ENCODE measurements at places on chromosomes 1 and 21.

DNA sequence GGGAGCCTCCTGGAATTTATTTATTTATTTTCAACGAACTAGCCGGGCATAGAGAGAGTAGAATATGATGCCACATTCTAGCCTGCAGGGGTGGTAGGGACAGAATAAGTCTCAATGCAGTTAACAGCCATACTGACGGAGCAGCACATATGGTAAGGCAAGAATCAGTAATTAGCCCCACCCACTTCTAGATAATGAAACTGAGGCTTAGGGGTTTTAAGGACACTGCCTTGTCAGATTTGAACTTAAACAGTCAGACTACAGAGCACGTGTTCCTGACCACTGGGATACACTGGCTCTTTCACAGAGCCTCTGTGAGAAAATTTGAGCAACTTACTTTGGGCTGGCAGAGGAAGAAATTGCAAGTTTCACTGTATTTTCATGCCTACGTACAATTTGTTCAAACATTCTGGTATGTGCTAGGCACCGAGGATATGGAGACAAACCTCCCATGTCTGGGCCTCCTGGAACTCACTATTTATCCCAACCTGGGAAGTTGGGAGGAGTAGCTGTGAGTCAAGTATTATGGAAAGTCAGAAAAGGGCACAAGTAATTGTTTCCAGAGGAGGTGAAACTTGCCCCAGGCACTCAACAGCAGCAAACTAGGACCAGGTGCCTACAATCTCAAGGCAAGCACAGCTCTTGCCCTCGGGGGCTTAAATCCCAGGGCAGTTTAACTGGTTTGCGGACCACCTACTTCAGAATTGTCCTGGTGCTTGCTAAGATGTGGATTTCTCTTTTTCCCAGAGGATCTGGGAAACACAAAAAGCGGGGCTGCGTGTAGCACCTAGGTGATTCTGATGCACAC is 1.6 kb upstream of the CLIC4 start:
- DNase-seq = no peak

DNA sequence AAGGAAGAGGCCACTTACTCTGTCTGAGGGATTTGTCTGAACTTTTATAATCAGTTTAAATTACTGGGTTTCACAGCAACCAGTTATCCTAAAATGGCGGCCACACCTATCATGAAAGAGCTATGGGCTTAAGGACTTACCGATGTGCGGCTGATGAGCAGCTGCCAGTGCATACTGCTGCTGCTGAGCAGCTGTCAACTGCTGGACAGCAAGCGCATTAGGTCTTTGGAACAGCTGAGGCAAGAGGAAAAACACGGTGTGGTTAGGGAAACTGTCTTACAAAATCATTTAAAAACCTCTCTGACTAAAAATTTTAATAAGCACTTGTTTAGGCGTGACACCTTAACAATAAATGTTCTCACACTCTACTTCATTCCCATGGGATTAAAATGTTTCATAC is 72.6 kb upstream of the SDC3 start:
- no peak for DNase-seq

DNA sequence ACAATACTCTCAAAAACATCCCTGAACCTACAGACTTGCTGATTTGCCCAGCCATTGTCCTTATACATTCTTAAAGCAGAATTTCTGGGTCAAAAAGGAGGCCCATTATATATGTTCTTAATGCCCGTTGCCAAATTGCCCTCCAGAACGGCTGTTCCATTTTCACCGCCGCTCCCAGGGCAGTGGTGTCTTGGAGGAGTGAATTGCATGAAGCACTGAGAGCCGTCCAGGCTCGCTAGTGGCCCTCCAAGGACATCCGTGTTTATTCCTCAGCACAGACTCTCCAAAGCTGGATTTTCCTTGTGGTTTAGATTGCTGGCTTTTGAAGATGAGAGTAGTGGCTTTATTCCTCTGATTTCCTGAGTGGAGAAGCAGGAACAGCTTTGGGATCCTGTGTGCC is 68.8 kb downstream of the FHAD1 start:
- DNase-seq = no peak

DNA sequence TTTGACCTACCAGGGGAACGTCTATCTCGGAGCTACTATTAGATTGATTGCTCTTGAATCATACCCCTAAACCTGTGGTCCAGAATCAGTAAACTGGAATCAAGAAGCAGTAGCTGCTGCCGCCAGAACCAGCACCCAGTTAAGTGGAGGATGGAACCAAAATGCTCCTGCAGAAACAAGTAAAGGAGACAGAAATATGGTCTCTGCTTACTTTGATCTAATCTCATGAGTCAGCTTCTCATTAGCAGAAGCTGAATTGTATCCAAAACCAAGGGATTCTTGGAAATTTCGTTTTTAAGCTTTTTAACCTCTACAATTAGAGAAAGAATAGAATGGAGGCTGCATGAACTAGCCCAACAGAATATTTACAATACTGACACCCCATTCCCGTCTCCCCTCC is 42.6 kb upstream of the PIGV start:
- DNase-seq = no peak

DNA sequence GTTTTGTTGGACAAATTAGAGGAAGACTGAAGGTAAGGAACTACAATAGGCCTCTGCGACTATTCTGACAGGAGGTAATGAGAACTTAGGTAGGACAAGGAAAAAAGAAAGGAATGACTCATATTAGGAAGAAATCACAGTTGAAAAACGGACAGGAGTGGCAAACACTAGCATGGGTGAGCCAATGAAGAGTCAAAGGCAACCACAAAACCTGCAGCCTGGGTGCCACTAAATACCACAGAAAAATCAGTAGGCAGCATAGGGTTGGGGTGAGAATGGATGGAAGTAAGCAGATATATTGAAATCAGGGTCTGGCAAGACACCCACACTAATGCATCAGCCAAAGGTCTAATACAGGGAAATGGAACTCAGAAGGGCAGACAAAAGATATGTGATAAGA is 10.0 kb downstream of the RBM34 start:
- no peak for DNase-seq

- DNase-seq = no peak
Measured at GRCh38 chr1:19458815-19459417, 26.4 kb downstream of the CAPZB start.

DNA sequence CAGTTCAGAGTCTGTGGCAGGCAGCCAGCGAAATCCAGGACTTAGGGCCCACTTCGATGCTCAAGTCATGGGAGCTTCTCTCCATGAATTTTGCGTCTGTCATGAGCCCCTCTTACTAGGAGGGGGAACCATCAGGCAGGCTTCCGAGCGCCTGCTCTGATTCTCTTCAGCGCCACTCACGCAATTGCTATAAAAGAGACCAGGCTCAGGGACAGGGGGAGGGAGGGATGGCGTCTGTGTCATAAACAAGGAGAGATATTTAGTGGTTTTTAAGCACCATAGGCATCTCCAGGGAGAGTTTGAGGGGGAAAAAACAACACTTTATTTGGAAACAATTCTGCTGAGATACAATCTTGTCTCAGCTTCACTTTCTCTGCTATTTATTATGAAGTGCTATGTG is 60.6 kb downstream of the NAV1 start:
- DNase-seq = no peak

DNA sequence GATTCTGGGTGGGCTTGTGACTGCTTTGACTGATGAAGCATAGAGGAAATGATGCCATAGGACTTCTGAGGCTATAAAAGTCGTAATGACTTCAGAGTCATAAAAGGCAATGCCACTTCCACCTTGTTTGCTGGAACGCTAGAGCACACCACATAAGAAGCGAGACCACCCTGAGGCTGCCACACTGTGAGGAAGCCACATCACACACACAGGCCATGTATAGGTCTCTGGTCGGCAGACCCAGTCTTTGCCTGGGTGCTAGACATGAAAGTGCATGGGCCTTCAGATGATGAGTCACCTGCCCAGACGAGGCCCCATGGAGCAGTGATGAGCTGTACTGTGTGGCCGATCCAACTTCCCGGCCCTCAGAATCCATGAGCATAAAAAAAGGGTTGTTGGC is 14.2 kb upstream of the KANK4 start:
- DNase-seq = peak; percentile 48

GRCh38 chr1:221272940-221273339 is 393.7 kb downstream of the HLX start:
- peak; percentile 68 for DNase-seq

DNA sequence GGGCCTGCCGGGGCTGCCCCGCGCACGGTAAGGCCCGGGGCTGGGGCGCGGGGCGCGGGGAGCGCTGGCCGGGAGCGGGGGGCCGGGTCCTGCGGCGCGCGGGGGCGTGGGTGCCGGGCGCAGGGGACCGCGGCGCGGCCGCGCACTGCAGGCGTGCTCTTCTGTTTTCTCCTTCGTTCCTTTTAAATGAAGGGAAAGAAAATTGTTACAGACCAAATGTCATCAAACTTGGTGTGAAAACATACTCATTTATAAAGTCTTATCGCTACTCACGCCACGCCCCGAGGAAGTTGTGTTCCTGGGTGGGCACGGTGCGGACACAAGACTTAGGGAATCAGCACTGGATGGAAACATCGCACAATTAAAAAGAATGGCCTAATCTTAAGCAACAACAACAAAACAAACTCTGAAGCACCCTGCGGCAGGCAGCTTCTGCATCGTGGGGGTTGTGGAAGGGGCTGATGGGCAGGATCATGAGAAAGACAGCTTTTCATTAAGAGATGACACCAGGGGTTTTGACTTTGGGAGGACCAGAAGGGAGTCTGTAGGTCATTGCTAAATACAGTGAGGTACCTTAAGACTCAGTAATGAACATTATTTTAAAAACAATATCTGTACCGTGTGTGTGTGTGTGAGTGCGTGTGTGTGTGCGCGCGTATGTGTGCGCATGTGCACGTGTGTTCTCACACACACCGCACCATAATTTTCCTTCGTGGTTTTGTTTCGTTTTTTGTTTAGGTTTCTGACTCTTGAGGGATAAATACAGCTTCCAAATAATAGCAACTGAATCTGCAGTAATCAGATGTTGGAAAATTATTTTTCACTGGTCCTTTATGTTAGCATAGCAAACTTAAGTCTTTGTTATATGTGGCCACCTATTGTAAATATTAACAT is 548 bp downstream of the B3GALT5 start:
- DNase-seq = no peak

GRCh38 chr1:70767377-70767776 is 280.2 kb downstream of the PTGER3 start:
- DNase-seq = no peak

- DNase-seq = no peak
Measured at GRCh38 chr1:109592916-109593315, 26.5 kb downstream of the GNAT2 start.

DNA sequence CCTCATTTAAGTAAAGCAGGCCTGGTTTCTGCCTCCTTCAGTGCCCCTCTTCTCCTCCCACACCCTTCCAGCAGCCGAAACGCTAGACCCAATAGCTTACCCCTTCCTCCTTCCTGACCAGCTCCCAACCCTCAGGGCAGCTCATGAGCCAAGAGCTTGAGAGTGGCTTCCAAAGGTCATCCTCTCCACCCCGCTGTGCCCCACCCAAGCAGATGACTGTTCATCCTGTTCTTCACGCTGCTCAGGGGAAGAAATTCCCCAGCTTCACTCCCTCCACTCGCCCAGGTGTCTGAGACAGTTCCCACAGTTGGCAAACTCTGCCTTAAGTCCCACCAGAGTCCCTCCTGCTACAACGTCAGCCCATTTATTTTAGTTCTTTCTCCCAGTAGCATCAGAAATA is 23.4 kb downstream of the ARHGEF19 start:
- peak; percentile 83 for DNase-seq

DNA sequence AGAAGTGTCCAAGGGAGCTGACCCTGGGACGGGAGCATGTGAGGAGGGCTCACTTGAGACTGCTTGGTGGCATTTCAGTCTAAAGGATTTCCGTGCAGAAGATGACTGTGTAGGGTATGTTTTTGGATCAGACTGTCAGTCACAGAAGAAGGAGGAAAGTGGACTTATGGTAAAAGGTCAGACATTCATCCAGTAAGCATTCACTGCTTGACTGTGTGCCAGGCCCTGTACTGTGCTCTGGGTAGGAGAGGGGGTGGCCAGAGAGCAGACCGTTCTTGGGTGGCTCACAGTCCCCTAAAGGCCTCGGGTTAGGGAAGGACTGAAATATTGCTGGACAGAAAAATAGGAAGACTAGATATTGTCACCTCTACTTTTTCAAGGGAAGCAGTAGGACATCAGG is 2.1 kb upstream of the SERINC2 start:
- DNase-seq = no peak

DNA sequence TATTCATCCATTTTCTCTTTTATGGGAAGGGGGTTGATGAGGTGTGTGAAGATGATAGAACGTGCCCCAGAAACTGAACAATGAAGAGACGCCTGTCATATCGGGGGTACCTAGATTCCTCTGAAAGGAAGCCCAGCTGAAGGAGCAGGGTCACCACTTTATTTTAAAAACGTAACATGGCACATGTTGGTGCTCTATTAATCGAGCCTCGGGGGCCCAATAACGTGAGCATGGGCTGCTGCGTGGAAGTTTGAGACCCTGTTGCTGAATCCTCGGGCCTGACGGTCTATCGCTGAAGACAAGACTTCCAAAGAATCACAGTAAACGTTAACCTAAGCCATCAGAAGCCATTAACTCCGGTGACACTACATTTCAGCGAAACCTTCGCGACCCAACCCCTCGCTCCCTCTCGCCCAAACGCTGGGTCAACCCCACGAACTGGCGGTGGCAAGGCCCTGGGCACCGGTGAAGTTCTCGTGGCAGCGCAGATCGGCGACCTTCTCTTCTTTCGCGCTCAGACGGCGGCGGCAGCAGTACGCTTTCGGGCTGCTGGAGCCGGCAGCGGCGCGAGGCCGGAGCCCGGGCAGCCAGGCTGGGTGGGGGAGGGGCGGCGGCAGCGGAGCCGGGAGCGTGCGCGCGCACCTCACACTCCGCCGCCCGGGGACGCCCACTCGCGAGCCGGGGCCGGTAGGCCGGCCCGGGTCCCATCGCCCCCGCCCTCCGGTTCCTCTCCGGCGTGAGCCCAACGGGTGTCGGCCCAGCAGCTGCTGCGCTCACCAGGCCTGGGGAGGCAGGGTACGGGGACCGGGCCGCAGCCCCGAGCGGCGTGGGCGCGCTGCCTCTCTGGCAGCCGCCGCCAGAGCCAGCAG is 838 bp upstream of the MAN1A2 start:
- peak; percentile 78 for DNase-seq

DNA sequence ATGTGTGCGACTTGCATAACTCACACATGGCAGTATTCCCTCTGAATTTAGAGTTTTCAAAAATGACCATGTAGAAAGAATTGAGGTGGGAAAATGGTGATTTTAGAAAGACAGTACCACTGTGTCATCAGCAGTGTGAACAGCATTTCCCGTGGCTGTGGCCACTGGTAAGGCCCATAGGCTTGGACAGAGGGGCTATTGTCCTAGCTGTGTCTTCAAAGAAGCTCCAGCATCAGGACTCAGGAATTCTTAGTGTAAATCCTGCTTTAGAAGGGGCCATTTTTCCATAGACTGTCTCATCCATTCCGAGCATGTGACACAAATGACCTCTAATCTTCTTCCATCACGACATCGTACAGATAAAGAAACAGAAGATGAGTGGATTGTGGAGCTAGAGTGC is 119.3 kb upstream of the BACE2 start:
- no peak for DNase-seq

DNA sequence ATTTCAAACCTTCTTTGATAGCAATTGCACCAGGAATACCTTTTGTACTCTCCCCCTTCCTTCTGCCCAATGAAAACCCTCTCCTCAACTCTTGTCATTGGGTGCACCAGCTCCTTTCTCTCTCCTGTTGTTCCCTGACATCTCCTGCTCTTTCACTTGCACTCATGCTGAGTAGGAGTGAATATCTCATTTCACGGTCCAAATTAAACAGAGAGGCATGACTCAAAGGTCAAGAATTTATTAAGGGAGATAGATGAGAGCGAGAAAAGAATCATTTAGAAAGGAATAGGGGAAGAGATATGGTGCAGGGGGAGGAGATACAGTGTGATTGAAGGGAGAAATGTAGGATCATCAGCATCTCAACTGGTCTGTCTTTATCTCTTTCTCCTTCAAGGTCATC is 22.1 kb downstream of the AIM2 start:
- DNase-seq = no peak

All from PC-3 (cell line).